NCI-H226 (cell line): ENCODE measurements at places on chromosomes 1 and 21.

DNA sequence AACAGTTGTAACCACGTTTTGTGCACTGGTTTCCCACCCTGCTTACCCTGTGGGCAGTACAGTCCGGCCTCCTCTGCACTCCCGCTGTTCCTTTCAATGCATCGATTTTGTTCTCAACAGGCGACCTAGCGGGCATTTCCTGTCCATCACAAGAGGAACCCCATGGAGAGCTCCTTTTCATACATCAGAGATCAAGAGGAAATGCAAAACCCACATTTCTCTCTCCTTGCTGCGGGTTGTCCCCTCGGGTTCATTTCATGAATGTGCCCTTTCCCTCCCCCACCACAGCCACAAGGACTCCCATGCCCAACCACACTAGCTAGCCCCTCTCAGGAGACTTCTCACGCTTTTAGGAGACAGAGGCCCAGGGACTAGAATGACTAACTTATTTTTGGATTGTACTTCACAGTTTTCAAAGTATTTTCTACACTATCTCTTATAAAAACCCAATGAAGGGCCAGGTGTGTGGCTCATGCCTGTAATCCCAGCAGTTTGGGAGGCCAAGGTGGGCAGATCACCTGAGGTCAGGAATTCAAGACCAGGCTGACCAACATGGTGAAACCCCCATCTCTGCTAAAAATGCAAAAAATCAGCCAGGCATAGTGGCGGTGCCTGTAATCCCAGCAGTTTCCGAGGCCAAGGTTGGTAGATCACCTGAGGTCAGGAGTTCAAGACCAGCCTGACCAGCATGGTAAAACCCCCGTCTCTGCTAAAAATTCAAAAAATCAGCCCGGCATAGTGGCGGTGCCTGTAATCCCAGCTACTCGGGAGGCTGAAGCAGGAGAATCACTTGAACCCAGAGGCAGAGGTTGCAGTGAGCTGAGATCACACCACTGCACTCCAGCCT, 18.4 kb downstream of the ATP1A4 start:
- DNase-seq = no peak

- DNase-seq = no peak
These were observed 169.7 kb downstream of the TOMM20 start for GRCh38 chr1:234958706-234959657.

- no peak for DNase-seq
These were observed 16.6 kb downstream of the LDLRAD2 start for GRCh38 chr1:21828506-21829210.

DNA sequence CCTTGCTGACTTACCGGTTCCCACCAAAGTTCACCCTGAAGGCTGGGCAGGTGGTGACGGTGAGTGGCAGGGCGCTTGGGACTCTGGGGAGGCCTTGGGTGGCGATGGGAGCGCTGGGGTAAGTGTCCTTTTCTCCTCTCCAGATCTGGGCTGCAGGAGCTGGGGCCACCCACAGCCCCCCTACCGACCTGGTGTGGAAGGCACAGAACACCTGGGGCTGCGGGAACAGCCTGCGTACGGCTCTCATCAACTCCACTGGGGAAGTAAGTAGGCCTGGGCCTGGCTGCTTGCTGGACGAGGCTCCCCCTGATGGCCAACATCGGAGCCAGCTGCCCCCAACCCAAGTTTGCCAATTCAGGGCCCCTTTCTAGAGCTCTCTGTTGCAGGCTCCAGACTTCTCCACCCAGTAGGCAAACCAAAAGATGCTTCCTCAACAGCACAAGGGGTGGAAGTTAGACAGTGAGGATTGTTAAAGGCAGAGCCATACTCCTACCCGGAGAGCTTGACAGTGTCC, 16.4 kb upstream of the SEMA4A start:
- DNase-seq = no peak

- DNase-seq = no peak
These were observed 232.1 kb downstream of the ASTN1 start for GRCh38 chr1:176932114-176933104.
